ENCODE measurements at places on chromosomes 7 and 10.

DNA sequence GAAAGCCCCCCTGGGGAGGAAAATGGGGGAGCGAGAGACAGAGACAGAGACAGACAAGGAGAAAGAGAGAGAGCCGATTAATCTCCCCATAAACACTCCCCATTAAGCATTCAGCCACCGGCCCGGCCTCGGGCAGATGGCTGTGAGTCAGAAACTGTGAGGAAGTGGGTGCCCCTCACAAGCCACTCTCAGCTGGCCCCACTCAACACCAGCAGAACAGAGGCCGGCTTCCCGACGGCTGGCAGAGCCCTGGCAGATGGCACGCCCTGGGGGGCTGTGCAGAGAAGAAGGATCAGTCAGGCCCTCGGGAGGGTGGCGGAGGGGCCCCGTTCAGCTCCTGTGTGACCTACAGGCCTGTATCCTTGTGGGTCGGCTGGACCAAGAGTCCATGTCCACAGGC, 41.2 kb downstream of the CAMK2B start:
- no peak for DNase-seq

DNA sequence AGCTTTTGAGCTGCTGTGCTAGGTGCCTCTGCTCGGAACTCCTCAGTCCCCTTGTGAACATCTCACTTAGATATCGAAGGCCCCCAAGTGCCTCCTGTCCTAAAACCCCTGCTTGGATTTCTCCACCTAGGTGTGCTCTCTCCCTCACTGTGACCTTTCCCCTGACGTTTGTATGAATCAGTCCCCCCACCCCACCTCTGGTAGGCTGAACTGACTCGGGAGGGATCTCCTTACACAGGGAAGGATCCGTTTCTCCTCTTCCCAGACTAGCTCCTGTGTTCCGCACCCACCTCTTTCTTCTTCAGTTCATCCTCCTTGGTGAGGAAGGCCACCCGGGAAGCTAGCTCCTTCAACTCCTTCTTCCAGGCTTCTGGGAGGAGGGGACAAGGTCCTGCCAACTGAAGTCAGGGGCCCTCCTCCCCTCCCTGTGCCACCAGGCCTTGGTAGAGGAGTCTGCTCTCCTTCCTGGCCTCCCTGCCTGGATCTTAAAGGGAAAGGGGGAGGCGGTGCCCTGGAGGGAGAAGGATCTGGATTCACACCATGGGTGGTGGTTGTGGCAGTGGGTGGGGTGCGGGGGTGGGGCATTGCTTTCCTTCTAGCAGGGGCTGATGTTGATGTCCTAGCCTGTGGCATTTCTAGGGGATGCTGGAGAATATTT, 6.8 kb downstream of the TBATA start:
- no peak for DNase-seq

DNA sequence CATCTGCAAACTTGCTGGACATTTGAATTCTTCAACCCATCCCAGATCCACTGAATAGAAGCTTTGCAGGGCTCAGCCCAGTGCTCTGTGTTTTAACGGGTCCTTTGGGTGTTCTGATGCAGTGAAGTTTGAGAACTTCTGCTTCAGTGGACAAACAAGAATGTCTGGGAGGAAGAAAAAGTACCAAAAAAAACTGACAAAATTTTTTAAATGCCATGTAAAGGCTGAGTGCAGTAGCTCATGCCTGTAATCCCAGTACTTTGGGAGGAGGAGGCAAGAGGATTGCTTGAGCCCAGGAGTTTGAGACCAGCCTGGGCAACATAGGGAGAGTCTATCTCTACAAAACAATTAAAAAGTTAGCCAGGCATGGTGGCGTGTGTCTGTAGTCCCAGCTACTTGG, 51.8 kb upstream of the FRMD4A start:
- DNase-seq = no peak

DNA sequence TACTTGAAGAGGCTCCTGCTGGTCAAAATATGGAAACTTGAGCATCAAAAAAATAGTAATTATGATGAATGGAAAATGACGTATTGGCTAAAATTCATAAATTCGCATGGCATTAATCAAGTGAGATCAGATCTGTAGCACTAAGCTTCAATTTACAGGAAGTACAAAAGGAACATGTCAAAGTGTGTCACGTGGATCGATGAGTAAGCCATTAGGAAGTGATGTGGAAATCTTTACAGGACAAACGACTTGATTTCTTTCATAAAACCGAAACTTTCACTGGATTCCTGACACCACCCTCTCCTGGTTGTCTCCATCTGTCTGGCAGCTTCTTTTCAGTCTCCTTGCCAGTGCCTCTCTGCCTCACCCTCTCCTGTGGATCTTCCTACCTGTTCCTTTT, 25.8 kb downstream of the AKR1C8 start:
- no peak for DNase-seq

- DNase-seq = no peak
Measured at GRCh38 chr7:618539-619367, 99.1 kb upstream of the PDGFA start.

DNA sequence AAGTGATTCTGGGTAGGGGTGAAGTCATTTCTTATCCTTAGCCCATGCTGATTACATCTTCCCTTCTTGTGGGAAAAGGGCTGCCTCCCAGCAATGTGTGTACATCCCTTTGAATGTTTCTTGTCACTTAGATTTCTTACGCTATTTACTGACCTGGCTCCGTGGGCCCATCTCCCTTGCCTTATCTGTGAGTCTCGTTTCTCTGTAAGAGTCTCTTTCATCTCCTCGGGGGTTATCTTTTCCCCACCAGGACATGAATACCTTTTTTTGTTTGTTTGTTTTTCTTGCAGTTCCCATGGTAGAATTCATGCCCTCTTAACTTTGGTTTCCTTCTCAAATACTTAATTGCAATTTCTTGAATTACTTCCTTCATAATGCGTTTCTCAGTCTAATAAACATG, 107.7 kb downstream of the BAMBI start:
- DNase-seq = no peak

DNA sequence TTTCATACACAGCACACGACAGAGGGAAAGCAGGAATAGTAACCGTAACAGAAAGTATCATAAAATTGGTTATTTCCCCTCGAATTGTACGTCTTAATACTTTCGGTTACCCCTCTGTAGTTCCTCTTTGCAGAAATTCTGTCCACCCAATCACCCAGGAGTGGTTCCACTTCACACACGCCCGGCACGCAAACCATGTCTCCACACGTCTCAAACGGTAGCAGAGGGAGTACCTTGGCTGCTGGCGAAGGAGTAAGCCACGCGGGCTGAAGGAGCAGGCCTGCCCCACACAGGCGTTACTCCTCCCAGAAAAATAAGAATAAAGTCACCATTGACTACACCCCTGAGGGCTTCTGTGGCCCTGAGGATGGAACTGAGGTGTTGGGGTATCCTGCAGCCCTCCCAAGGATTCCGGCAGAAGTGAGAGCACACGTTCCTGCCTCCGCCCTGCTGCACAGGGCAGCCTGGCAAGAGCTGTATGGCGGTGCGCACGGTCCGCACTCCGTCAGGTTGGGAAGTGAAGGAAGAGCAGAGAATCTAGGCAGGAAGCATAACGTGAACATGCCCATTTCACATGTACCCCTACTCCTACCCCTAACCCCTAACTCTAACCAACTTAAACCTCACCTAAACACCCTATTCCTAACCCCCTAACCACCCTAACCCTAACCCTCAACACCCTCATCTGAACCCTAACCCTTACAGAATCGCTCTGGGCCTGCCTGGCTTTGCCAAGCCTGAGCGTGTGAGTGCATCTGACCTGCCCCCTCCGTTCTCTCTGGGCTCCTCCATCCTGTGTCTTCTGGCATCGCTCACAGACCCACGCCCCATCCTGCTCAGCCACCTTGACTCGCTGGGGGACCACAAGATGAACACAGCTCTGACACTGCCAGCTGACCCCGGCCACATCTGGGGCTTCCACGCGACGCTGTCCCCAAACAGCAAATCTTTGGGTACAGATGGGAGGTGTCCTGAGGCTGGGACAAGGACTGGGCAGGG, 18.2 kb downstream of the GPR146 start:
- no peak for DNase-seq

DNA sequence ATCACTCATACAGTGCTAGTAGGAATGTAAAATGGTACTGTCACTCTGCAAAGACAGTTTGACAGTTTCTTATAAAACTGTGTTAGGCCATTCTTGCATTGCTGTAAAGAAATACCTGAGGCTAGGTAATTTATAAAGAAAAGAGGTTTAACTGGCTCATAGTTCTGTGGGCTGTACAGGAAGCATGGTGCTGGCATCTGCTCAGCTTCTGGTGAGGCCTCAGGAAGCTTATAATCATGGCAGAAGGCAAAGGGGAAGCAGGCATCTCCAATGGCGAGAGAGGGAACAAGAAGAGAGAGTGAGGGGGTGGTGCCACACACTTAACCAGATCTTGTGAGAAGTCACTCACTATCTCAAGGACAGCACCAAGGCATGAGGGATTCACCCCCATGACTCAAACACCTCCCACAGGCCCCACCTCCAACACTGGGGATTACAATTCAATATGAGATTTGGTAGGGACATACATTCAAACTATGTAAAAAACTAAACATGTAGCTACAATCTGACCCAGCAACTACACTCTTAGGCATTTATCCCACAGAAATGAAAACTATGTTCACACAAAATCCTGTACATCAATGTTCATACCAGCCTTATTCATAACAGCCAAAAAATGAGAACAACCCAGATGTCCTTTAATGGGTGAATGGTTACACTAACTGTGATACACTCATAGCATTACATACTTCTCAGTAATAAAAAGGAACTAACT, 5.0 kb downstream of the ALDH18A1 start:
- DNase-seq = no peak

DNA sequence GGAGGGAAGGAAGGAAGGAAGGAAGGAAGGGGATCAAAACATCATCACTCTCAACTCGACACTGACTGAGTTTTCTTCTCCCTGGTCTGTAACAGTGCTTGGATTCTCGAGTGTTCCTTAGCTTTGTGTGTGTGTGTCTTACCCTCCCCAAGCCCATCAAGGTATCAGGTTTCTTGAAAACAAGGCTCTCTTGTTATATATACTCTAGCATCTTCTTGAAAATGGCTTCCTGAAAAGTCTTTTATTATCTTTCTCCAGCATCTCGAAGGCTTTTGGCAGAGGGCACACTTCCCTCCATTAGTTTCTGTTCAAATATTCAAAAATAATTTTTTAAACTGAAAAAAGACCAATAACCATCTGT, 13.4 kb downstream of the SERPINE1 start:
- DNase-seq = no peak

GRCh38 chr7:129845178-129845971, 107.4 kb downstream of the UBE2H start:
- peak; percentile 89 for DNase-seq

- no peak for DNase-seq
Measured at GRCh38 chr10:28431139-28431538, 101.8 kb upstream of the WAC start.

DNA sequence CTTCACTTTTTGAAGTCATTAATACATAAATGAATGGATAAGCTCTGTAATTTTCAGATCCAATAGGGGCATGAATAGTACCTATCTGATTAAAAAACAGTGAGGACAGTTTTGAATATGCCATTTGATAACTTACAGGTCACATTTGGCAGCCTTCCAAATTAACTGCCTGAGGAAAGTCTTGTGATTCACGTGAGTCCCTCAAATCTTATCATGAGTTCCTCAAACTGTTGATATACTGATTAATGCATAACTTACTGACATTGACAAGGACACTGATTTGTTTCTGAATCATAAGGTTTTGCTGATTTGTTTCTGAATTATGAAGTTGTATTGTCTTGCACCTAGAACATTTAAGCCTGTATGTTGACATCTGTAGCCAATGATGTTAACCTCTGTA, 55.1 kb downstream of the ANKMY2 start:
- DNase-seq = no peak

- peak; percentile 61 for DNase-seq
Measured at GRCh38 chr10:62613424-62613823, 191.1 kb upstream of the ADO start.
